ENCODE measurements at places on chromosomes 1 and 21.

DNA sequence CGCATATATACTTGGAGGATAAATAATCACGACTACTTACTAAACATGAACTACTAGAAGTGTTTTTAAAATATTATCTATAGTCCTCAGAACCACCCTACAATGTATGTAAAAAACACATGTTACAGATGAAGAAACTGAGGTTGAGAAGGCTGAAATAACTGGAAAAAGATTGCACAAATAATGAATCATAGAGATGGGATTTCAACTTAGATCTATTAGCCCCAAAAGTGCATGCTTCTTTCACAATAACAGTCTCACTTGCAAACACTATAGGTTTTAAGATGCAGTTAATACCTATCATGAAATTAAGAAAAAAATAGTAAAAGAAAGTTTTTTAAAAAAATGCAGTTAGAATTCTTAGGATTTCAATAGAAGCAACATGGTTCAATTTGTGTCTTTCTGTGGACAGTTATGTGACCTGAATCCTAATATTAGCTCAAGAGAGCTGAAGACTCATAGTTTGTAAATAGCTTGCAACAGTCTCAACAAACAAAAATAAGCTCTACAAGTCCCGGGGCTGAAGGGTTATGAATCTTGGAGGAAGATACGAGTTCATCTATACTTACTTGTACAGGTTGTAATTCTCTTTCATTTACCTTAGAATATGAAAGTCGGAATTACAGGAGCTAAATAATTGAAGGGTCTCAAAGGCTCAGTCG, 58.6 kb upstream of the NTPCR start:
- no peak for DNase-seq

DNA sequence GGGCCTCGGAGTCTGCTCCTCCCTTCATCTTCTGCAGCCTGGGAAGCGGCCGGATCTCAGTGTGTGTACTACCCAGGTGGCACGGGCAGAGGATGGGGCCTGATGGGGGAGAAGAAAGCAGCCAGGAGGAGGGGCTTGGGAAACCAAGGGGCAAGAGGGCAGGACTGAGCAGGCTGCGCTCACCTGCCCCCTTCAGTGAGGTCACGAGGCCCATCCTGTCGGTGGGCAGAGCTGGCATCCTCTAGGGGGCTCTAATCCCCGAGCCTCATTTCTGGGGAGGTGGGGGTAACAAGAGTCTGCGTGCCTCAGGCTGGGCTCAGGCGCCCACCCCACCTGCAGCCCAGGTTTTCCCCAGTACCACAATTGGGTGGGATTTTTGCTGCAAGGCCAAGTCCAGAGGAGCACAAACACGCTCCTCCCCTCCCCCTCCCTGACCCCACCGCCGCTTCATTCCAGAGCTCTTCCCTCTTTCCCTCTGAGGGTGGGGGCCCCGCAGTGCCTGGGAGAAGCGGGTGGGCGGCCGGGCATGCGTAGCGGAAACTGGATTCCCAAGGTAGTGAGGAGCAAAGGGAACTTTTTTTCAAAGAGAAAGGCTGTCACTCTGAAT, 1.8 kb upstream of the WNT3A start:
- peak; percentile 24 for DNase-seq

GRCh38 chr1:82445827-82446226, 645.1 kb downstream of the ADGRL2 start:
- no peak for DNase-seq

- no peak for DNase-seq
These were observed 101.8 kb downstream of the NFIA start for GRCh38 chr1:61184040-61184713.

- DNase-seq: no peak
These were observed 87.5 kb upstream of the FMN2 start for GRCh38 chr1:240004086-240004749.

- no peak for DNase-seq
These were observed 458 bp upstream of the KRTAP10-4 start for GRCh38 chr21:44572959-44573583.

DNA sequence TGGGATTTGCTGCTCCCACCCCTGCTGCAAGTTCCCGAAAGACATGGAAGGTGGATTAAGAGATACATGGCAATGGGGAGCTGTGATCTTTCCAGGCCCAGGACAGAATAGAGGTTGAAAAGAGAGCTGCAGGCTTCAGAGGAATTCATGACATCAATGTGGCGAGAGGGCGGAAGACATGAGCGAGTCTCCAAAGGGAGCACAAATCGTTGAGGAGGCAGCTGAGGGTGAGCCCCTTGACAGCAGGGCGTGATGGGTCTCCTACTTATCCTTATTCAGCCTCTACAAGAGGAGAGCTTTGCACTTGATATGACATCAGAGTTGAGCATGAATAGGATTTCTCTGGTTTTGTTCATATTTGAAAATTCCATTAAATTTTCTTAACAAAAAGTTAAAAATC, 45.5 kb upstream of the TACSTD2 start:
- DNase-seq: no peak

Measured in NCI-H1930 (cell line).